Fibroblast of mammary gland (primary cell): ENCODE measurements at places on chromosomes 12 and 14.
A peak's percentile ranks its signal among the peaks of the same experiment; 100 is the strongest.

GRCh38 chr12:118150625-118151024 is 14.7 kb downstream of the PEBP1 start:
- no peak for DNase-seq

GRCh38 chr14:96567289-96567899 is 65.2 kb downstream of the PAPOLA start:
- peak; percentile 51 for DNase-seq

DNA sequence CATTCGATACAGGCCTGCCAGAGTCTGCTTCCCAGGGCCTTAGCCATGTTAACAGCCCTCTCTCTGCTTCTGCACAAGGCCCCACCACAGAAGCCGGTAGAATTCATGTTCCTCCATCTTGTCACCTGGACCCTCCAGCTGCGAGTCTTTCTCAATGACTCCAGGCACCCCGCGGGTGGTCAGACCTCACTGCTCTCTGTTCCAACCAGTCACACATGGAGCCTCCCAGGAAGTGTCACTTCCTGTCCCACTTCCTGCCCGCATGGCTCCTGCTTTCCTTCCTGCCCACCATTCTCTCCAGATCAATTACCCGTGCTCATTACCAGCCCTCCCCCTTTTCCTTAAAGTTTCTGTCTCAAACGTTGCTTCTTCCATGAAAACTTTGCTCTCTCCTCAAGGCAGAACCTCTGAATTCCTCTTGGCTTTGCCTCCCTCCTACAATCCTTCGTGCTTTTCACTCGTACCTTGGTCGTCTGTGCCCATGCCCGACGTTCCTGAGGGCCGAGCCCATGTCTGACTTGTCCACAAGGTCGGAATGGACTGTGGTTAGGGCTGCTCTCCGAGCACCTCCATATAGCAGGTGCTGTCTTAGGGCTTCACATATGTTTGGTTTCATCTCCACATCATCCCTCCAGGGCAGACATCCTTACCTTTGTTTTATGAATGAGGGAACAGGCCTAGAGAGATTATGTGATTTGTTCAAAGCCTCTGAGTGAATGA is 172.1 kb downstream of the TSPAN9 start:
- DNase-seq, result no peak

- DNase-seq, result peak; percentile 45
Observed at GRCh38 chr12:79344855-79345847, 345.6 kb downstream of the PAWR start.

DNA sequence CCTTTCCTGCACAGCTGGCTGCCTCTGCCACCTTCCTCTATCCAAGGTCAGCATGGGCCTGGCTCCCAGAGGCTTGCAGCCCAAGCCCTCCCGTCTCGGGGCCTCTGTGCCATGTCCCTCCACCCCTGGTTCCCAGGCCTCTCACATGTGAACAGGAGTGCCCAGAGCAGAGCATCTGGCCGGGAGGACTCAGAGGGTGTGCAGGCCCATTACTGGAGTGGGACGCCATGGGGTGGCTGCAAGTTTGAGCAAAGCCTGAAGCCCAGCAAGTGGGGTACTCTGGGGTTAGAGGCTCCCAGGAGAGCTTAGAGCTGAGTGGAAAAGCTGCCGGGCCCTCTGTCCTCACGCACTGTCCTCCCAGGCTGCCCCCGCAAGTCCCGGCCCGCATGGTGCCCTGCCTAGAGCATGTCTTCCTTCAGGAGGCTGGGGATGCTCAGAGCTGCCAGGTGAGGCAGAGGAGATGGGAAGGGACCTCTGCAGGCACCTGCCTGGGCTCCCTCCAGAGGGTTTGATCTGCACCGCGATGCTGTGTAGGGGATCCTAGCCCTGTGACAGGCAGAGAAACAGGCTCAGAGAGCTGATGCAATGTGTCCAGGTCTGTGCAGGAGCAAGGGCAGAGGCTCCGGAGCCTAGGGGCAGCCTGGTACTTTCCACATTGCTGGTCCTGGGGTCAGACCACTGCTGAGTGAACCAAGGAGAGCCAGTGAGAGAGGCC is 39.8 kb downstream of the DIO3 start:
- DNase-seq, result no peak

GRCh38 chr14:99316281-99317163 is 44.5 kb upstream of the BCL11B start:
- no peak for DNase-seq

DNA sequence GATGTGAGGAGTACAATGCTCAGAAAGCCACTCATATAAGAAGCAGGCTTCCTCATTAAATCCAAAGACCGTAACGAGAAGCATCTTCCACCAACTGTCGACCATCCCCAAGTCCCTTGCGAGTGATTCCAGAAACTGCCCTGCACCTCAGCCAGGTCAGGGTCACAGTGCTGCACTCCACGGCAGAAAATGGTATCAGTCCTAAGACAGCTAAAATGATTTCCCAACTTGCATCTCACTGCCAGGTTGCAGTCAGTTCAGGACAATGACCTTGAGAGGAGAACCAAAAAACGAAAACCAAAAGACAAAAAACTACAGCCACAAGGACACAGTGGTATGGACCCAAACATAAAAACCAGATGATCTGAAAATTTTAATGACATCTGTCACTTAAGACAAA is 20.6 kb downstream of the SBNO1 start:
- DNase-seq, result no peak

GRCh38 chr12:130754234-130754901 is 38.3 kb upstream of the RIMBP2 start:
- DNase-seq, result no peak

DNA sequence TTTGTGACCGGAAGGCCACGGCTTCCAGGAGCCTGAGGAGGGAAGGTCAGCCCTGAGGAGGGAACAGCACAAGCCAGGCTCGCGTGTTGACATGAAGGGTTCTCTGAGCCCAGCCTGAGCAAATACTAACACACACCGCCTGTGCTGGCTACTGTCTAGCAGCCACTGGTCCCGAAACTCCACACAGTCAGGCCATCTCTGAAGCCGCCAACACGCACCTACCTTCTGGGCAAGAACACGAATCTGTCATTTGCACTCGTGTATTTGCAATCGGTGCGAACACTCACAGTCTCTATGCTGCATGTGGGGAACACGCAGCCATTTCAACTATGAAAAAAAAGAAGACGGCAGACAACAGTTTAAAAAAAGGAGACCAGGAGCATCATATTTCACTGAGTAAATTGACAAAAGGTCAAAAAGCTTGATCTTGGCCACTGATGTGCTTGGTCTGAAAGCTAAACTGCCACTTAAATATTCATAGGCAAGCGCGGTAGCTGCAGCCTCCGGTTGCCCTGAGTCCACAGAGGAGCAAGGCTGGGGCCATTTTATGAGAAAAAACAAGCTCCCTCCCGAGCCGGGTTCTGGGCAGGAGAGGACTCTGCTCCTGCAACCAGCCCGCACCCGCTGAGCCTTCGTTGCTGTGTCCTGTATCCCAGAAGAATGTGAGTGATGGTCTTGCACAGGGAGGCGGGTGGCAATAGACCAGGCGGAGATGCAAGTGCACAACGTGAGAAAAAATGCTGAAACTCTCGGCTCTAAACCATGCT is 57.8 kb downstream of the RIMBP2 start:
- no peak for DNase-seq

- DNase-seq, result no peak
Observed at GRCh38 chr12:3333583-3333982, 157.4 kb upstream of the PRMT8 start.

DNA sequence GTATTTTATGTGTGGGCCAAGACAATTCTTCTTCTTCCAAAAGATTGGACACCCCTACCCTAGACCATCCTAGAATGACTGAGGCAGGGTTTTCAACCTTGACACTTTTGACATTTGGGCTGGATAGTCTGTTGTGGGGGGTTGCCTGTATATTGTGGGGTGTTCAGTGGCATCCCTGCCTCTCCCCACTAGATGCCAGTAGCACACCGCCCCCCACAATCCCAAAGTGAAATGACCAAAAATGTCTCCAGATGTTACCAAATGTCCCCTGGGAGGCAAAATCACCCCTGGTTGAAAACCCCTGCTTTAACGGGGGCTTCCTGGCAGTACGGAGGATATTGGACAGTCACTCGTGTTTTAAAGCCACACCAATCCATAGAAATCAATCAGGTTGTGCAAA is 219.6 kb downstream of the PHETA1 start:
- DNase-seq, result no peak
